ENCODE measurements at places on chromosomes 5 and 9. TPM values are rescaled to one million over a fixed set of nuclear protein-coding genes. Genes with fewer than 3 reads are reported as not detected.

POU5F2 gene
- 0.11 TPM for polyA plus RNA-seq

BTNL9 gene
- polyA plus RNA-seq, result 16.3 TPM

FRRS1L gene
- 86.4 TPM for polyA plus RNA-seq

HMCN2 gene
- 4.7 TPM for polyA plus RNA-seq

PCDHA1 gene
- polyA plus RNA-seq, result 9.7 TPM

Data from spinal cord (tissue), 10 donors.